Endothelial cell of umbilical vein (primary cell): ENCODE measurements at places on chromosomes 5 and 9.

DNA sequence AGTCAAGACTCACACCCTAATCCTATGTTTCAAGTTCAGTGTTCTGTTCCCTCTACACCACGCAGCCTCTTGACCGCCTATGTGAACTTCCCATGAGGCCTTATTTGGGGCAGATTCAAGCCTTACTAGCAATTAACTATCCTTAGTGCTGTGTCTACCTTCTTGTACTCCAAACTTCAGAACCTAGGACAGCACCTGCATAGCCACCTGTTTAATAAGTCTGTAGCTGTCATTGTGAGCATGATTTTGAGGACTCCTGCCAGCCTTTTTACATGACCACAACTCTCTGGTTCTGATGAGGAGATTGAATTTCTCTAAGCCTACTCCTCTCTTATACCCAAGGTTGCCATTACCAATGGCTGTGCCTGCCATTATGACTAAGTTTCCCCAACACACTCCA is 50.8 kb upstream of the PCSK1 start:
- DNase-seq: peak; percentile 48

DNA sequence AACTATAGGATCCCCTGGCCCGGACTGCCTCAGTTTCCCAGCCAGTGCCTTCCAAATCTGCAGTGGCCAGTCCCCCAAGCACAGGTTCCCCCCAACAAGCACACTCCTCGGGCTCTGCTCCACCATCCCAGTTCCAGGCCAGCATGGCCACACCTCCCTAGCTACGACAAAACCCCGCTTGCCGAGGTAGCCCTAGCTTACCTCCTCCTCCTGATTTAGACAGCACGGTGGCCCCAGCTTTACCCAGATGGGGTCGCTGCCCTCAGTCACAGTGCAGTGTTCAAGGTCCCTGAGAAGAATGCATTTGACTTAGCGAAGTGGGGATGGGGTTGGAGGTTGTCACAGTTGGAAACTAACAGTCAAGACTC is 40.8 kb upstream of the GARNL3 start:
- no peak for DNase-seq

- no peak for DNase-seq
These were observed 71.6 kb upstream of the PCA3 start for GRCh38 chr9:76692458-76693129.

GRCh38 chr9:110877374-110877773 is 160.9 kb downstream of the LPAR1 start:
- DNase-seq: no peak

DNA sequence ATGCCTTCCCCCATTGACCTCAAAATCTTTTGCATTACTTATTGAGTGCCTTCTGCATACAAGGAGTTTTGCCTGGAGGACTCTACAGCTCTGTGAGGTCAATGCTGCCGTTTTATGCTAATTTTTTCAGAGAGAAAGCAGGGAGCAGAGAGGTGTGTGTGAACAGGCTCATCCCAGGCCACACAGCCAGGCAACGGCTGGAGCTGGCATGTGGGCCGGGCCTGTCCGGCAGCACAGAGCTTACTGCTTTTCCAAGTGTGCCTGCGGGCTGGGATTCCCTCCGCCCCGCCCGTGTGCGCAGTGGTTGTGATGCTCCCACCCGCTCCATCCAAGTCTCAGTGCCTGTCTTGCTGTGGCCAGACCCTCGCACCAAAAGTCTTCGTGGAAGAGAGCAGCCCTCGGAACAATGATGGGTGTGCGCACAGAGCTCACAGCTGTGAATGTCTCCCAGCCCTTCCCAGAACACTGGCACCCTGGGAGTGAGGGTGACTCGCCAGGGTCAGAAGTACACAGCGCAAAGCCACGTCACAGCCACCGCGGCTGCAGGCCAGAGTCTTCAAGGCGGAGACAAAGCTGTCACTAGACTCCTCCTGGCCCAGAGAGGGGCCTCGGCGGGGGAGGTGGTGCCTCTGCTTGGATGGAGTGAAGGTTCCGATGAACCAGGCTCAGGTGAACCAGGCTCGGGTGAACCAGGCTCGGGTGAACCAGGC is 82.8 kb downstream of the COL5A1 start:
- DNase-seq: no peak

- no peak for DNase-seq
These were observed 55.5 kb downstream of the MINAR2 start for GRCh38 chr5:129803403-129803802.
